ENCODE measurements at places on chromosomes 12 and 14. TPM values are rescaled to one million over a fixed set of nuclear protein-coding genes. Genes with fewer than 3 reads are reported as not detected.
A peak's percentile ranks its signal among the peaks of the same experiment; 100 is the strongest.

DNA sequence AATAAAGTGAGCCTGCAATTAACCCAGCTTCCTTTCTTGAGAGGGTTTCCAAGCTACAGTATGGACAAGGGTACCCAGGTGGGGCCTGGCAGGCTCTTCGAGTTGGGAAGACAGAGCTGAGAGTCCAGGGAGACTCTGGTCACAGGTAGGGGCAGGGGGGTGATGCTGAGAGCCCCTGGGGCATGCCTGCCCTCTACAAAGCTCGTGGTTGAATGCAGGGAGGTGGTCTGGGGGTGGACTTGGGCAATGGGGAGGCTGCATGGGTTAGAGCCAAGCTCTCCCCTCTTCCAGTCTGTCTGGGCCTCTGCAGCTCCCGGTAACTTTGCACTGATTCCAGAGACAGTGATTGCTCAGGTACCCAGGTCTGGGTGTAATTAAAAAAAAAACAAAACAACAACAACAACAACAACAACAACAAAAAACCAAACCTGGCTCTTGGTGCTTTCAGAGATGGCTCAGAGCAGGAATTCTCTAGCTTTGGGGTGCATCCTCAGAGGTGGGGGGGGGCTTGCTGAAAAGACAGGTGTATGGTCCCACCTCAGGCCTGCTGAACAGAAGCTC, 30.8 kb upstream of the PPP2R5C start:
- no peak for DNase-seq

- peak; percentile 84 for DNase-seq
Observed at GRCh38 chr12:49644620-49644994, 21.2 kb downstream of the PRPF40B start.

DNA sequence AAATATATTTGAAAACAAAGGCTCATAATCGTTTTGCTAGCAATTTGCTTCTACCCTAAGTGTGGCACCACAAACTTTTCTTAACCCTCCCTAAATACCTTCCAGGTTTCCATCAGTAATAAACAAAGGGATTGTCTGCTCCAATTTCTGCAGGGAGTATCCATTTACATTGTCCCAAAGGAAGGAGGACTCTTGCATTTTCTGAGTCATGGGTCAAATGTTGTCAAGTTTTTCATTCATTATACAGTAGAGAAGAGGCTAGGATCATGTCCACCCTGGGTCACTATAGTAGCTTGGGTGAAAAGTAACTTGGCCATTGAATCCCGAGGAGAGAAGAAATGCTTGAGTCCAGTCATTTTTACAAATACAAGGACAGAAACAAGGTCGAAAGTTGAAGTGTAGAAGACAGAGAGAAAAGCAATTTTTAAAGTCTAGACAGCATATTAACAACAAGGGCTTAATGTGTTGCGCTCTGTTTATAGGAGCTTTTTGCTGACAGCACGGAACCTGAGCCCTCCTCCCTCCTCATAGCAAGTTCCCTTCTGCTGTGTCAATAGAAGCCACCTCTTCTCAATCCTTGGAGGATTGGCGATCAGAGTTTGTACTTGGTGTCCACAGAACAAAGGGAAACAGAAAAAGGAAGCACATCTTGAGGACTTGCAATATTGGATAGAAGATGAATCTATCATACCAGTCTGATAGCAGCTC, 53.1 kb downstream of the TMEM30B start:
- DNase-seq = no peak

DNA sequence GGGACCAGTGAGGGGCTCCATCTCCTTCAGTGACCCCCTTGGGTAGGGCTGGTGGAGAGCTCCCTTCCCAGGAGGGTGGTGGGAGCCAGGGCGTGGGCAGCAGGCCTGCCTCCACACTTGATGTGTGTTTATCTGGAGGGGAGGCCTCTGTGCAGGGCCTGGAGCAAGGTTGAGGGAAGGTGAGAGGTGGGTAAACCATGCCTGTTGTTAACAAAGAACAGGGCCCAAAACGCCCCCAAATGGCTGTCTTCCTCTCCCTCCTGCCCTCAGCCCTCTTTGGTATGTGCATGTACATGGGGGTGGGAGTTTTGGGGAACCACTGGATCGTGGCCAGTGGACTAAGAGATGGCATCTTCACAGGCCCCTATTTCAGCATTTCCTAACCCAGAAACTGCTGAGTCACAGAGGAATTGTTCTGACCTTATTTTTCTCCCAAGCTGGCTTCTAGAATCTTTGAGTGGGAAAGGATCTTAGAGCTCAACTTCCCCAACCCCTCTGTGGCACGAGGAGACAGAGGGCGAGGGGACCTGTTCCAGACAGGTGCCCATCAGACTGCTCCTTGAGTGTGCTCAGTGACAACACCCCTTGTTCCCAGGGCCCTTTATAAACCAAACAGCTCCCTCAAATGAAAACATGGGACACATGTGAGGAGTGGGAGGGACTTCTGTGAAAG, 3.6 kb downstream of the SLC48A1 start:
- no peak for DNase-seq

GRCh38 chr12:8887285-8887715, 27.0 kb upstream of the PHC1 start:
- DNase-seq = no peak

DNA sequence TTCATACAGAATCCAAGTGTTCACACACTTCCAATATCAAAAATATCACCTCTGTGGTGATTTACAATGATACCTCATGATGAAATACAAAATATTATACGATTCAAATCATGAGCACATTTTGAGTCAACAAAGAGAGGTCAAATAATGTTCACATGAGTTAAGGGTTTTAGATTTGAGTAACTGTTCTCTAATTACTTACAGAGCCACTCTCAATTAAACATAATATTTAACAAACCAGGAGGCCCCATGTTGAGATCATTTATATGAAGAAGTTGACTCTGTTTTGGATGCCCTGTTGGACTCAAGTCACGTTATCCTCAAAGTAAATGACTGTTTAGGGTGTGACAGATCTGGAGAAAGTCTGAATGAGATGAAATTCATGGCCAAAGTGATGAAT, 53.5 kb downstream of the NUAK1 start:
- DNase-seq = no peak

GRCh38 chr14:57749267-57749666, 116.6 kb downstream of the SLC35F4 start:
- DNase-seq = no peak

DNA sequence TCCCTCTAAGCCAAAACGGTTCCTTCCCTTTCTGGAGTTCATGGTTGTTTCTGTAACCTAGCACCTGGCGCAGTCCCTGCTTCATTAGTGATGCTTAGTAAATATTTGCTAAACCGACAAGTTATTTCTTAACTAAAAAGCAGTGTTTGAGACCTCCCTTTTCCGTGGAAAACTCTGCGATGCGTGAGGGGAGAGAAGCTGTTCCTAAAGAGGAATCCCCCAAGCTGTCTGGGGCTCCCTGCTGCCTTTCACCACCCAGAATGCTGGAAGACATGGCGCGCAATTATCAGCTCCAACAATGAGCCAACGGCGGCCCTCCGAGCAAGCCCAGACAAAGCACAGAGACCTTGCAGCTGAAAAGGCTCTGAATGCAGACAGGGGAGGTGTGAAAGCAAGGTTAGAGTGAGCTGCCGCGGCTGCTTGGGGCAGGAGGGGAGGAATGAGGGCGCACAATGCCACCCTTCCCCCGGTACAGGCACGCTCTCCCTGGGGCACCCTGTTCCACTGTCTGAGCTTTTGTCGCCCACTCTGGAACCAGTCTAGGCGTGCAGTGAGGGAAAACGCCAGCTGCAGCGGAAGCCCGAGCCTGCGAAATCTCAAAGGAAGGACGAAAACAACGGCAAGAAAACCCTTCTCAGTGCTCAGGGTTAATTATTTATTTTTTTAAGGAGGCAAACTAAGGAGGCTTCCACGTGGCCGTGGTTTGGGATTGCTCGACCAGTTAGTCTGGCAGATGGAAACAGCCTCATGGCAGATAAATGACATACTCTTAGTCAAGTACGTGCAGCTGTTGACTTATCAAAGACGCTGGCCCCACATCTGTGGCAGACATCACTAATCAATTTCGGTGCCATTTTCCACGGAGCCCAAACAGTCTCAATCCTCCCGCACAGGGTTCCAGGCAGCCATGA, 66.3 kb downstream of the RBM19 start:
- no peak for DNase-seq

DNA sequence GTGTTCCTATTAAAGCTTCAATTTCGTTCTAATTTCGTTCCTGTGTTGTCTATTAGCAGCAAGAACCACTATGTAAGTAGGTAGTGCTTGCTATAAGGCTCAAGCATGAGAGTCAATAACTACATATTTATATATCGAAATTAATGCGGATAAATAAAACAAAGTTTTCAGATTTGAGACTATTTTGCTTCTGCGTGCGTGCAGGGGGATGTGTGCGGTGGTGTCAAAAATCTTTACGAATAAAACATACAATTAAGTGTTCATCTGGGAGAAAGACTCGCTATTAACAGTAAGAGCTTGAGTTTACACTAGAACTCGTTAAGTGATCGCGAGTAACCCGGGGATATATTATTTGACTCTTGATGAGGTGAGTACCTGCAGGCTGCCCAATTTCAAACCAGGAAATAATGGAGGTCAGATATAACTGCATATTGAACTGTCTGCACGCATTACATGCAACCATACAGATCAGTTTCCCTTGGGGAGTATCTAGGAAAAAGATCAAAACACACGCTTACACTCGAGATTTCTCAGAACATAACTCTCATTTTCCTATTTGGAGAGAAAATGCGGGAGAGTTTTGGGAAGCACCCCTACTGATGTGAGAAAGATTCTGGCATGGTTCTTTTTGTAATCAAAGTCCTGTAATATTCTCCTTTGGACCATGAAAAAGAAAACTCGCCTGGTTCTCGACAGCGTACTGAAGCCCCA, 813 bp downstream of the TWF1 start:
- DNase-seq = no peak

GRCh38 chr12:3935078-3935477, 61.9 kb upstream of the PARP11 start:
- no peak for DNase-seq

- no peak for DNase-seq
Observed at GRCh38 chr14:55610713-55611370, 30.8 kb downstream of the KTN1 start.

GRCh38 chr14:80605536-80605935, 336.0 kb downstream of the CEP128 start:
- DNase-seq = no peak

DNA sequence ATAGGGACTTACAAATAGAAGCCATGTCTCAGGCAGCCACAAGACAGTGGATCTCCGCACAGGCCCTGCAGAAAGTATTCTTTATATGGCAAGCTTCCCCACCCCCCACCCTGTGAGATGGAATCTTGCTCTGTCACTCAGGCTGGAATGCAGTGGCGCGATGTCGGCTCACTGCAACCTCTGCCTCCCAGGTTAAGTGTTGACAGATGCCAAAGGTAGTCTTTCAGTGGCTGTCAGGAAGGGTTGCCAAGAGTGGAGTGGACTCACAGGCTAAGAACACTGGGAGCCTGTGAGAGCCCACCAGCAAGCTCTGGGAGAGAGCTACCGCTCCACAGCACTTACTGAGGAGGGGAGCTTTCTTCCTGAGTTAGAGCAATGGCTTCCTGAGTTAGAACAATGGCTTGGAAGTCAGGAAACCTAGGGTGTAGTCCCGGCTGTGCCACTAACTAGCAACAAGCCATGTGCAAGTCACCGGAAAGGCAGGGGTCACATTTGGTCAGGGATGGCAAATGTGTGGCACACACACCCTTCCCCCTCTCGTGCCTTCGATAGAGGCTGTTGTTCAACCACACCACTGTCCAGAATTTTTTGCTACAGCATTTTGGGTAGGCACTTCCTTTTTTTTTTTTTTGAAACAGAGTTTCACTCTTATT, 2.6 kb downstream of the RNASE1 start:
- DNase-seq = peak; percentile 62

- DNase-seq = peak; percentile 78
Observed at GRCh38 chr12:119153477-119154434, 25.0 kb upstream of the HSPB8 start.

DNA sequence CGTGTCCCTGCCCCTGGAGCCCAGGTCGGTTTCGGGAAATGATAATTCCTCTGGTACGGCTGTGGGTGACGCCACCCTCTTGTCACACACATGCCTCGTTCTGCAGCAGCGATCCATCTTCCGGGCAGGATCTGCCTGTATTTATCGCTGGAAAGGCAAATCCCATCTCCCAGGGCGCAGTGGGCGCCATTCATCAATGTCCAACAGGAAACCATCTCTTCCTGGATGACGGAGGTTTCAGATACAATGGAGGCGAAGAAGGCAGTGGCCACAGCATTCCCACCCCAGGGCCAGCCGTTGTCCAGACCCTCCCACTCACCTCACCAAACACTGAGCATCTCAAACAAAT, 74.2 kb downstream of the NOC4L start:
- DNase-seq = no peak

DNA sequence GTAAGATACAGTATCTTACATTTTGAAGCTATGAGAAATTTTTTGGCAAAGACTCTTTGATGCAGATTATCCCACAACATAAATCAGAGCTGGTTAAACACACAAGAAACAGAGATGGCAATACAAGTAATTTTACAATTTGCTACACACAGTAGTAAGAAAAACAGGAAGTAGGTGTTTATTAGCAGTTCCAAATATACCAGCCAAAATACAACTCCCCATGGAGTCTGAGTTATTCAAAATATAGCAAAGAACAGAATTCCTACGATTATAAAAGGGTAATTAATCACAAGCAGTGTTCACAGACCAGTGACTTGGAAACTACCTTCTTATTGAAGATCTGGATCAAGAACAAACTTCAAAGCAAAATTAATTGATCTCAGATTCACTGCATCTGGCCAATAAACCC, 83.9 kb downstream of the BMP4 start:
- no peak for DNase-seq

GRCh38 chr12:104575442-104576186, 118.9 kb downstream of the CHST11 start:
- DNase-seq = no peak

GRCh38 chr12:129841251-129841650, 62.6 kb downstream of the TMEM132D start:
- no peak for DNase-seq

- no peak for DNase-seq
Observed at GRCh38 chr12:111369496-111370220, 763 bp upstream of the PHETA1 start.

DNA sequence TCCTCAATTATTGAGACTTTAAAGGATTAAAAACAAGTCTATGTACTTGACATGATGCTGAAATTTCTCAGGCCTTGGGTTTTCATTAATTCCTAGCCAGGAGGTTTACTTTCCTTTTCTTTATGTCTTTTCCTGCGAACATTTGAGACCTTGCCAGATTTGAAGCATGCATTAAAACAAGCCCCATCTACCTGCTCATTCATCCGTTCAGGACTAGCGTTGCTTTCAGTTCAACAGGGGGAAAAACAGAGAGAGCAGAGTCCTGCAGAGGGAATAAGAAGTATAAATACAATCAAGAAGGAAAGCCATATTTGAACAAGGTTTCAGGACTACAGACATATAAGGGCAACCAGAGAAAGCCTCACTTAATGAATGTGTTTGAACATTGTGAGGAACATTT, 542.4 kb downstream of the DIO2 start:
- DNase-seq = no peak

GRCh38 chr12:53230108-53230845, 1.7 kb downstream of the RARG start:
- DNase-seq = no peak

The ZC2HC1C gene
- total RNA-seq = 2.4 TPM

The MDM1 gene
- 20.0 TPM for total RNA-seq

The SMIM41 gene
- total RNA-seq = not detected

The AGAP2 gene
- total RNA-seq = 6.3 TPM

The TMEM132C gene
- total RNA-seq = 0.26 TPM
